Stimulated activated CD4-positive, alpha-beta T cell treated with anti-CD3 and anti-CD28 coated beads, Interleukin-1b, Interleukin-23, amount 100 ng/mL, for 1 hour (primary cell): ENCODE measurements at places on chromosomes 6 and 20.

GRCh38 chr6:16414205-16414604 is 175.8 kb downstream of the GMPR start:
- DNase-seq: no peak

DNA sequence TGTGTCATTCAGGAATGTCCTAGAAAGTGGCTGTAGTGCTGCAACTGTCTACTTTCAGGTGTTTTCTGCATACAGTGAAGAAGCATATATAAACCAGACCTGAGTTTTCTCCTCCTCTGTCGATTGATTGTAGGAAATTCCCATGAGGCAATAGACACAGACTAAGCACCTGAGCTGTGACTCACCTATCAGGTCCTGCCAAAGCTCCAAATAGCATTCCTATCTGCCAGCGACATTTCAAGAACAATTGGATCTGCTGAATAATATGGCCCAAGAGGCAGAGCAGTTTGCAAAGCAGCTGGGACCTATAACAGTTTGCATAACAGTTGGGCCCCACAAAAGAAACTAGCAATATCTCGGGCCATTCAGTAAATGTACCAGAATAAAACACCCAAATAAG is 360.4 kb downstream of the HAO1 start:
- DNase-seq: no peak

GRCh38 chr6:11188161-11188915 is 44.1 kb downstream of the NEDD9 start:
- DNase-seq: no peak

GRCh38 chr6:23784301-23784919 is 341.6 kb upstream of the NRSN1 start:
- no peak for DNase-seq

GRCh38 chr6:84052204-84052882 is 18.8 kb downstream of the MRAP2 start:
- no peak for DNase-seq

- no peak for DNase-seq
Measured at GRCh38 chr6:52077180-52077884, 10.1 kb downstream of the PKHD1 start.

DNA sequence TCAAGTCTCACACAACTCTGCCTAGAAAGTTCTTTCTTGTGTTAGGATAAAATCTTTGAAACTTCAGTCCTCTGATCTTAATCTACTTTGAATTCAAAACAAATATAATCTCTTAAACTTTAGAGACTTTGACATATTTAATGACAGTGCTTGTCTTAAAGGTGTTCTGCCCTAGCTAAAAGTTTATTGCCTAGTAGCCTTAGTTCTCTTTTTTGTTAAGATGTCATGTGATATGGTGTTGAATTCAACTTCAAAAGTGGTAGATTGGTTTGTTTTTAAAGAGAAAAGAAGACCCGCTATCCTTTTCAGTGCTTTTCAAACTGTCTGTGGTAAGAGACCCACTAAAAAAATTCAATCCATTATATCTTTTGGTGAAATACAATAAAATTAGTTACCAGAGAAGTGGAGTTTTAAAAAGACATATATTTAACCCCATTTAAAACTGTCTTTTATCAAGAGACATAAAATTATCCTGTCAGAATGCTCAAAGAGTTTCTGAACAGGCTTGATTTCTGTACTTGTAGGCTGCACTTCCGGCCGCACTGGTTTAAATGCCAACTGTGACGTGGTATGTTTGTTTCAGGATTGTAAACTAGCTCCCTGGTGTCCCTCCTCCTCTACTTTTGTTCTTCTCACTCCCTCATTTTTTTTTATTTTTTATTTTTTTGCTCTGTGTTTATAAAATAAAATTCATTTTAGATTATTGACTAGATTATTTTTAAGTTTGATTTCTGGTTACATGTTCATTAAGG is 76.5 kb downstream of the QKI start:
- no peak for DNase-seq

- no peak for DNase-seq
Measured at GRCh38 chr6:153947808-153948447, 91.1 kb upstream of the OPRM1 start.

- DNase-seq: no peak
Measured at GRCh38 chr6:25670793-25671513, 18.9 kb downstream of the SCGN start.

DNA sequence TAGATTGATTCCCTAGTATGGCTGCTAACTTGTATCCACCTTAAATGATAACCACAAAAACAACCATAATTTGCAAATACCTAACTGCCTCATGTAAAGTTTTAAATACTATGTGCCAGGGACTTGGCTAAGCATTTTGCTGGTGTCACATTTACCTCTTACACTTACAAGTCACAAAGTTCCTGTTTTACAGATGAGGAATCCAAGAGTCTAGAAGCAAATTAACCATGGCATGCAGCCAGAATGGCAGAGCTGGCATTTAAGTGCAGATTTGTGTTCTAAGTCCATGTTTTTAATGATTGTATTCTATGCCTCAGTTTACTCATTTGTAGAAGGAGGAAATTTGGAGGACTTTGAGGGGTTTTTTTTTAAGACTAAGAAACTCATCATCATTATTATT is 696.7 kb downstream of the PTPRT start:
- DNase-seq: no peak

DNA sequence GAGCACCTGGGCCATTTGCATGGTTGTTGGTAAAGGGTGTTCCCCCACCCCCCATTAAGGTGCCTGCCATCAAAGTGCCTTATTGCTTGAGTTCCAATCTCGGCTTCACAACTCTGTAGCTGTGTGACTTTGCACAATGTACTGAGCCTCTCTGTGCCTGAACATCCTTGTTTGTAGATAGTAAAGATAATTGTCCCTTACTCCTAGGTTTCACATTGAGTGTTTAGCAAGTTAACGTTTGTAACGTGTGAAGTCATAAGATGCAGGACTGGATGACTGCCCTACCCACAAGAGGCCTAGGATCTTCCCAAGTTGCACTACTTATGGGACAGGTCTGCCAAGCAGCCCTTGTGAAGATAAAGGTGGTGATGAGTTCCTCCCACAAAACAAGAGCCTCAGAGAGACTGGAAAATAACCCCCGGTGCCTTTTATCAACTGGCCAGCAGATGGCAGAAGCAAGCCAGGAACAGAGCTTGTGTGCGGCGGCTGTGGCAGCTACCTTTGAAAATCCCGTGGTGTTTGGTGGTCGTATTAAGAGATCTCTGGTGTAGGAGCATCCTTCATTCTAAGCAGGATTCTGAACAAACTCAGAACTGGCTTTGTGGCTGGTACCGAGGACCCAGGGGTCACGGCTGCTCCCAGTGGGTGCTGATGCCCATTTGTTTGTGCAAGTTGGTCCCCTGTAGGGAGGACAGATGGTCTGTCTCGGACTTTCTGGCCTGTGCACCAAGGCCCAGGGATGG is 99.1 kb downstream of the CDH26 start:
- peak; percentile 22 for DNase-seq

DNA sequence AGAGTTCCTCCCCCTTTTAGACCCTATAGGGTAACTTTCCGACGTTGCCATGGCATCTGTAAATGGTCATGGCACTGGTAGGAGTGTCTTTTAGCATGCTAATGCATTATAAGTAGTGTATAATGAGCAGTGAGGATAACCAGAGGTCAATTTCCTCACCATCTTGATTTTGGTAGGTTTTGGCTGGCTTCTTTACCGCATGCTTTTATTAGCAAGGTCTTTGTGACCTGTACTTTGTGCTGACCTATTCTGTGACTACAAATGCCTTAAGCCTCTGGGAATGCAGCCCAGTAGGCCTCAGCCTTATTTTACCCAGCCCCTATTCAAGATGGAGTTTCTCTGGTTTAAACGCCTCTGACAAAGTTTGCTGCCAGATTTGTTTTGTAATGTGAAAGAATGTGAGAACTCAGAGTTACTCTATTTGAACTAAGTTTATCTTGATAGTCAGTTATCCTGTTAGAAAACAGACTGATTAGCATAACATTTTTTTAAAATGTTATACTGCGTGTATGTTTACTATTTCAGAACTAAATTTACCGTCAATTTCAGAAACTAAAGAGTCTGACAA is 111.3 kb upstream of the PRSS16 start:
- DNase-seq: no peak

- no peak for DNase-seq
Measured at GRCh38 chr6:117840541-117840983, 66.5 kb upstream of the SLC35F1 start.

- DNase-seq: no peak
Measured at GRCh38 chr6:82569022-82569421, 205.4 kb downstream of the TPBG start.

DNA sequence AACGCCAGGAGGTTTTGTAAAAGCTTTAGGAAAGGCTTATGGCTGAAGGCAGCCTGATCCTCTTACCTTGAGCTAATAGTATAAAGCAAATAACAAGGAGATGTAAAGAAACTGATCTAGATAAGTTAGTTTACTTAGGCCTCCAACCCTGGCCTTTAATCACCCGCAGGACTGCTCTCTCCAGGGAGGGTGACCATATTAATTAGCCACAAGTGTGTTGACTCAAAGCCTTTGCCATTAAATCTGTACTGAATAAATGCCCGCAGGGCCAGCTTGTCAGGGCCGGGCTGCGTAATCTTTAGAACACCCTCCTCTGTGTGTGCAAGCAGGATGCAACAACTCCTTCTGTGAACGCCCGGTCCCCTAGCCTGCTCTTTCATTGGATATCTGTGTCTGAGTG is 6.1 kb upstream of the PRSS16 start:
- DNase-seq: no peak

- no peak for DNase-seq
Measured at GRCh38 chr6:111162504-111162903, 75.2 kb downstream of the SLC16A10 start.

DNA sequence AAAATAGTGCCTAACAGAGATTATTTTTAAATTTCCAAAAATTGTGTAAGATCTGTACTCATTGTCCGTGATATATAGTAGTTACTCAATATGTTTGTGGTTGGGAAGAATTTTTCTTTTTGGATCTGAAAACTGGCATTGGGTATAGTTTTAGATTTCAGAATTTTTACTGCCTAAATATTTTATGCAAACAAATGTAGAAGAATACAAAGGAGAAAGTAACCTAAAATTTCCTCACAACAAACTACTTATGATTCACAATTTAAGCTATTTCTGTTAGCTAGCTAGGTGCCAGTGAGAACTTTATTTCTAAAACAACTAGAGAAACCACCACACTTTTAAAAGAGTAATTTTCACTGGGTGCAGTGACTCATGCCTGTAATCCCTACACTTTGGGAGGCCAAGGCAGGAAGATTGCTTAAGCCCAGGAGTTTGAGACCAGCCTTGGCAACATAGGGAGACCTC is 38.8 kb downstream of the SESN1 start:
- DNase-seq: no peak

- no peak for DNase-seq
Measured at GRCh38 chr6:122200440-122200839, 199.0 kb upstream of the HSF2 start.

DNA sequence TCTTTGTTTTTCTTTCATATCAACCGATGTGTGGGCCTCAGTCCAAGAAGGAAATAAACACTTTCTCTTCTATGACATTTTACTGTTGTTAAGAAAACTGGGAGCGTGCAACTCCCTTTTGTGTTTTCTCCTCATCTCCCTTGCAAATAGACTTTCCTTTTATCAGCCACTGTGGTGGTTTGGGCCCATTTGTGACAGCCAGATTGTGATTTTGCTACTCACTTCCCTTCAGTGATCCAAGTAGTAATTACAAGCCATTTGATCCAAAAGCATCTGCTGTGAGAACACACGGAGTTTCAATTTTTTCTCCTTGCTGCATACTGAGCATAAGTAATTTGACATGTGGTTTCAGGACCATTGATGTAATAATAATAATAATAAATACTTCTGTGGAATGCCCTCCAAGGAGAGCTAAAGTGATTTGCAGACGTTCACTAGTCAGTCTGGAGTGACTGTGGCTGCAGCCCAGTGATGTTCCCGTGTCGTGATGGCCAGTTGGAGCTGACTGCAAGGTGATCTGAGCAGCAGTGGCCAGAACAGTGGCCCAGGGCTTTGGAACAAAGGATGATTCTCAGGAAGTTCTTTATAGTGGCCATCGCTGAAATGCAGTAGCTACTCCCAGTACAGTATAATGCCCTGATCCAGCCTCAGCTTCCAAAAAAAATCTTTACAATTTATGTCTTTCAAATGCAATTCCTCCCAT is 91.9 kb upstream of the CLDN20 start:
- no peak for DNase-seq

- no peak for DNase-seq
Measured at GRCh38 chr20:25277051-25277801, 29.3 kb downstream of the PYGB start.

- DNase-seq: no peak
Measured at GRCh38 chr6:99609905-99610489, 3.4 kb downstream of the PRDM13 start.

DNA sequence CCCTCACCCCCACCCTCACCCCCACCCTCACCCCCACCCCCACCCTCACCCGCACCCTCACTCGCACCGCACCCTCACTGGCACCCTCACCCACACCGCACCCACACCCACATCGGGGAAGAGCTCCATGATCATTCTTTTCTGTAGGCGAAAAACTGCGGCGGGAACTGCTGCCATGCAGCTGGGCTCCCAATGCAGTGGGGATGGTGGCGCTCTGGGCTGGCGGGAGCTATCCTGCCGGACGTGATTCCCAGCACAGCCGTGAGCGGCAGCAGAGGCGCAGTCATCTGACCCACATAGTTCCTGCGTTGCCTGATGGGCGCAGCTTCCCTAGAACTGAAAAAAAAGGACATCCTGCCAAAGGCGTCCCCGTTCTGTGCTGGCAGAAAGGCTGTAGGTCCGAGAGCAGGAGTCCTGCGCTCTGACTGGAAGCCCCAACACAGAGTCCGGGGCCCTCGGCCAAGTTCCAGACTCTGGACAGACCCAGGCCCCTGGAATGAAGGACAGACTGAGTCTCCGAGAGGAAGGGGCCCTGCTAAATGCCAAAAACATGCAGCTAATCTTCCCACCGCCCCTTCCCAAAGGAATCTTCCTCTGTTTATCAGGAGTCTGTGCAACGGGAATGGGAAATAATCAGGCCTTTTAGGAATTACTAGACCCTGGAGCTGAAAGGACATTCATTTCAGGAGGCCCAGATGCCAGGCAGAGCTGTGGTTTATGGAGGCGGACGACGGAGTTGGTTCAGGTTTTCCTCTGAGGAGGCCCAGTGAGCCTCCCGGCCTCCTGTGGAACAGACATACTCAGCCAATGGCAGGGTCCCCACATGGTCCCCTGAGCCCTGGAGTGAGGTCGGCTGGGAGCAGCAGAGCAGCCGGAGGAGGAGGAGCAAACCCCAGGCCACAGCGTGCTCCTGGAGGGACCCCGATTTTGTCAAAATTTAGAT is 14.1 kb upstream of the TCFL5 start:
- no peak for DNase-seq

DNA sequence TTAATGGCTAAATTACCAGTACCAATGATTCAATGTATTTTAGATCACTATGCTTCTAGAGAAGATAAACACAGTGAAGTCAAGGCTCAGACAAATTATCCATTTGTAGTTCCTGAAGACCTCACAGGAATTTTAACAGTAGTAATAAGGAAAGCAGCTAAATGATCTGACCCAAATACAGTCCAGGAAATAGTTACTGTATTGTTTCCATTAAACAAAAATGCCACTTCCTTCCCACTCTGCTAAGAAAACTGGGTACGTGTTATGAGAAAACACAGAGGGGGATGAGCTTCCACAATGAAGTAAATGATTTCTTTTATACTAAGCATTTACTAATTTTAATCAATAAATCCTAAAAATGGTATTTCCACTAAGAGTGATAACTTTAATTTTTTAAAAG is 127.9 kb downstream of the CDK19 start:
- DNase-seq: no peak

GRCh38 chr6:10272591-10272990 is 142.3 kb downstream of the TFAP2A start:
- no peak for DNase-seq

GRCh38 chr6:31074401-31074800 is 38.0 kb downstream of the C6orf15 start:
- DNase-seq: no peak
